Left kidney (tissue), 8 donors: ENCODE measurements at places on chromosomes 11 and 22. TPM values are rescaled to one million over a fixed set of nuclear protein-coding genes. Genes with fewer than 3 reads are reported as not detected.
A peak's percentile ranks its signal among the peaks of the same experiment; 100 is the strongest.

DNA sequence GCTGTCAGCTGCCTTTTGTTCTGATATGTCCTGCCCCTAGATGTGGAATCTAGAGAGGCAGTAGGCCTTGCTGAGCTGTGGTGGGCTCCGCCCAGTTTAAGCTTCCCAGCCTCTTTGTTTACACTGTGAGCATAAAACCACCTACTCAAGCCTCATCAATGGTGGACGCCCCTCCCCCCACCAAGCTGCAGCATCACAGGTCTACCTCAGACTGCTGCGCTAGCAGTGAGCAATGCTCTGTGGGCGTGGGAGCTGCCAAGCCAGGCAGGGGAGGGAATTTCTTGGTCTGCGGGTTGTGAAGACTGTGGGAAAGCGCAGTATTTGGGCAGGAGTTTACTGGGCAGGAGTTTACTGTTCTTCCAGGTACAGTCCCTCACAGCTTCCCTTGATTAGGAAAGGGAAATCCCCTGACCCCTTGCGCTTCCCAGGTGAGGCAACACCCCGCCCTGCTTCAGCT is 98.5 kb downstream of the SMCO4 start:
- DNase-seq: peak; percentile 46

DNA sequence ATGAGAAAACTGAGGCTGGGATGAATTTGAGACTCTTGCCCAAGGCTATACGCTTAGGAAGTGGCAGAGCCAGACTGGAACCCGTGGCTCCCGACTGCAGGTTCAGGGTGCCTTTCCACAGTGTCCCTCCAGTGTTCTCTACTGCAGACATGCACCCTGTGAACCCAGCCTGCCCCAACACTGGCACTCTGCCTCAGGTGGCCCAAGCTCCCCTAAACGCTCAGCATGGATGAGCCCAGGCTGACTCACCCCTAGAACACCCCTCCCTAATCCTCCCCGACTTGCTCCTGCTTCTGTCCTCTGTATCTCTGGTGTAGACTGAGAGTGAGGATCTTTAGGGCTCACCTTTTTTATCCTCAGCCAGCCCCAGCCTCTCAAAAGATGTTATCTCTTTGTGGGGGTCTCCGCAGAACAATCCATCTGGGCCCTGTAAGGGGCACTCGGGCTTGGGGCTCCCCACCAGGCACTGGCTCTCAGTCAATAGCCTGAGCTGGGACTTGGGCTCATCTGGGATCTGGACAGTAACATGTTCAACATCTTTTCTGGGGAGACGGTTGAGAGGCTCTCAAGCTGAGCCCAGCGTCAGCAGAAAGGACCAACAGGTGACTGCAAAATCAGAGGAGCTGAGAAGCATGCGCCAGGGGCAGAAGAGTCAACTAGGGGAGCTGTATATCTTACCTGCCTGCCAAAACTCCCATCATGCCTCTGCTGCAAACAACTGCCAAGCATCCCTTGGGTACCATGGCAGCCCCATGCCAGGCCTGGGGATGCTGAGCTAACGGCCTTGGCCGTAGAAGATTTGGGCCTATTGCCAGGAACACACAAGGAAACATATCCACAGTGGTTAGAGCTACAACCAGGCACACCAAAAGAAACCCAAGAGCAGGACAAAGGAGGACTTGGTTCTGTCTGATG is 176.2 kb downstream of the BUD13 start:
- no peak for DNase-seq

DNA sequence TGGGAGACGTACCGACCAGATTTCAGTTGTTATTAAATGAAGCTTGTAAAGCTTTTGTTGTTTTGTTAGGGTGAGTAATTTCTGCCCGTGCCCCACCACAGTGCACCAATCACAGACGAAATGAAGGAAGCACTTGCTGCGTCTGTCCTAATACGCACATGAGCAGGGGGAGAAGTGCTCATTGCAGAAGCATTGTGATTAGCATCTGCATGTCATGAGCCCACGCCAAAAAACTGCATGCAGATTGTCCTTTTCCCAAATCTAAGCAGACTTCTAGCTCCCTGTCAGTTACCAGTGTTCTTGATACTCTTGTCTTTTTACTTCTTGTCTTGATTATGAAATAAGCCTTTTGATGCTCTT is 15.5 kb downstream of the RBX1 start:
- DNase-seq: no peak

Gene ACTN3
- 1.1 TPM for polyA plus RNA-seq

DNA sequence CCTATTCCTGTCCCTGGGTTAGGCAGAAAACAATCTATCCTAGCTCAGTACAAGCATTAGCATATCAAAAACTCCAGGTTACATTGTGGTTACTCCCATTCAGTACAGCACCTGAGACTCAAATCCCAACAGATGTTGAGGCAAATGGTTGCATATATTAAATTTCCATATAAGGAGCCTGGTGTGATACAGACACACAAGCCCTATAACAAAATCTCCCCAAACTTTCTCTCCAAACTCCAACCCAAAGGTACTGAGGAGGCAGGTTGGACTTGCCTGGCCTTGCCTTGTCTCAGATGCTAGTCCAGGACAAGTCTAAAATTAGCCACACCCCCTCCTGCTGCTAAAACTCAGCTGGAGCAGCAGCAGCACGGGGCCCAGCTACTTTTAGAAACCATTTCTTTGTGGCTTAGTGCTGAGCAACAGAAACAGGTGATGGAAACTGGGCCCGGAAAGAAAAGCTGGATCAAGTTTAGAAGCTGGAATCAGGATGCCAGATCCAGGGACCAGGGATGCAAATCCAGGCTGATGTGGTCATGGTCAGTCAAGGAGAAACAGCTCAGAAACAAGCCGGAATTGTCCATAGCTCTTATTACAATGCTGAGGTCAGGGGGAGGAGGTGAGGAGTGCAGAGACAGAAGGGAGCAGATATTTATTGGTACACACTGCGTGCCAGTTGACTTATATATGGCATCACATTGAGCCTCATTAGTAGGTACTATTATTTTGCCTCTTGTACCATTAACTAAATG is 73.7 kb upstream of the AMOTL1 start:
- no peak for DNase-seq

Gene NOX4
- 62.9 TPM for polyA plus RNA-seq

GRCh38 chr11:72643547-72643946 is 30.7 kb downstream of the PDE2A start:
- no peak for DNase-seq
